ENCODE measurements at places on chromosomes 6 and 20. TPM values are rescaled to one million over a fixed set of nuclear protein-coding genes. Genes with fewer than 3 reads are reported as not detected.

DNA sequence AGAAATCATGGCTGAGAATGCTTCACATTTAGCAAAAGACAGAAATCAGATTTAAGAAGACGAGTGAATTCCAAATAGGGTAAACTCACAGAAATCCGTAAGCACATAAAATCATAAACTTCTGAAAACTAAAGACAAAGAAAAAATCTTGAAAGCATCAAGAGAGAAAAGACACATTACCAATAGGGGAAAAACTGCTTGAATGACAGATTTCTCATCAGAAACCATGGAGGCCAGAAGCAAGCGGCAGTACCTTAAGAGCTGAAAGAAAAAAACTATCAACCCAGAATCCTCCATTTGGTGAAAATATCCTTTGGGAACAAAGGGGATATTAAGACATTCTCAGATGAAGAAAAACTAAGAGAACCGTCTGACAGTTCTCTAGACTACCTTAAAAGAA is 66.6 kb upstream of the EMILIN3 start:
- DNase-seq = no peak

GRCh38 chr6:135073756-135074393 is 19.3 kb upstream of the HBS1L start:
- no peak for DNase-seq

DNA sequence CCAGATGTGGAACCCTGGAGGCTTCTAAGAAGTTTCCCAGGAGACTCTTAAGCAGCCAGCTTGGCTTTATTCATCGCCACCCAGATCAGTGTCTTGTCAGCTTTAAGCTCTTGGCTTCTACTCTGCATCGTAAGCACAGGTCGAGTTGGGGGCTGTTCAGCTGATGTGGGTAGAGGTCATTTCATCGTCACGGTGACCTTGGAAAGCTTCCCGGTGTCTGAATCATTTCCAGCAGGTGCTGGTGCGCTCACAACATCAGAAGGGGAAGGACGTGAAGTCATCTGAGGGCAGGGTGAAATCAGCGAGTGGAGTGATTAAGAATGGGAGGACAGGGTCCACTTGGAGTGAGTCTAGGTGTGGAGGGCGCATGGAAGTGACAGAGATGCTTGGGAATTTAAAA is 112.6 kb downstream of the SASH1 start:
- no peak for DNase-seq

The RPP21 gene
- total RNA-seq = 42.6 TPM

The HCRTR2 gene
- total RNA-seq = not detected

DNA sequence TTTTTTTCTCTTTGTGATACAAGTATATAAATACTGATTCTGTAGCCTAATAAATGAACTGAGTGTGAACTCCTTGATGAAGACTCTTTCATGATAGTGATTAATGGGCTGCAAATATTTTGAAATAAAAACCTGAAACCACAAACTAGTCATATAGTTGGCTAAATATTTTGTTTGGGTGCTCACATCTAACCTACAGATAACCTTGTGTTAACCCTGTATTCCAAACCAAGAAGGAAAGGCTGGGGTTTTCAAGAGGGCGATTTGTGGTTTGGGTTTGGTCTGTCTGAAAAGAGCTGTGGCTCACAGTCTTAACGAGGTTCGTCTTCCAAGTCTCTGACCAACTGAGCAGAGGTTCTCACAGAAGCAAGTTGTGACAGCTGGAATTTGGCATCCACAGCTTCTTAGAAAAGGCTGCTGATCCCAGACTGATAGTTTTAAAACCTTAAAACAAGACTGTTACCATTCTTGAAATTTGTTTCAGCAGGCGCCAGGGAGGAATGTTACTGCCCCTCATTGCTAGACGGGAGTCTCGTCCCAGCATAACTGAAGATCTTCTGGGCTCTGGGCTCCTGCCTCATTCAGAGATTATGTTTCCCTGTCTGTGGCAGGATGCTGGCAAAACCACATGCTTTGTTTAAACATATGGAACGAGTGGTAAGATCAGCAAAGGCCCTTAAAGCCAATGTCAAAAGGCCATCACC is 736.4 kb upstream of the MARCKS start:
- no peak for DNase-seq

The PRR18 gene
- not detected for total RNA-seq

DNA sequence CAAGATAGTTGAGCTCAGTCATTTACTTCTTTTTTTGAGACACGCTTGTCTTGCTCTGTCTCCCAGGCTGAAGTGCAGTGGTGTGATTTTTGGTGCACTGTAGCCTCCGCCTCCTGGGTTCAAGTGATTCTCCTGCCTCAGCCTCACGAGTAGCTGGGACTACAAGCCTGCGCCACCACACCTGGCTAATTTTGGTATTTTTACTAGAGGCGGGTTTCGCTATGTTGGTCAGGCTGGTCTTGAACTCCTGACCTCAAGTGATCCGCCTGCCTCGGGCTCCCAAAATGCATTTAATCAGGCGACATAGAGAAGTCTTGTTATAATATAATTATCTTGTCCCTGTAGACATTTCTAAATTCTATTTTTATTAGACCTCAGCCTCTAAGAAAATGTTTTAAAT is 6.1 kb downstream of the AMD1 start:
- no peak for DNase-seq

All from mucosa of gallbladder (tissue), 1 donor.